ENCODE measurements at places on chromosomes 1 and 21.

- DNase-seq = no peak
Observed at GRCh38 chr1:117147856-117148588, 26.5 kb upstream of the TRIM45 start.

GRCh38 chr1:207240325-207241101 is 81.0 kb upstream of the CD55 start:
- DNase-seq = no peak

GRCh38 chr1:2349806-2350205 is 41.5 kb downstream of the MORN1 start:
- no peak for DNase-seq

GRCh38 chr1:8701794-8702471 is 115.5 kb downstream of the RERE start:
- no peak for DNase-seq

- no peak for DNase-seq
Observed at GRCh38 chr1:176643536-176643935, 180.6 kb downstream of the PAPPA2 start.

DNA sequence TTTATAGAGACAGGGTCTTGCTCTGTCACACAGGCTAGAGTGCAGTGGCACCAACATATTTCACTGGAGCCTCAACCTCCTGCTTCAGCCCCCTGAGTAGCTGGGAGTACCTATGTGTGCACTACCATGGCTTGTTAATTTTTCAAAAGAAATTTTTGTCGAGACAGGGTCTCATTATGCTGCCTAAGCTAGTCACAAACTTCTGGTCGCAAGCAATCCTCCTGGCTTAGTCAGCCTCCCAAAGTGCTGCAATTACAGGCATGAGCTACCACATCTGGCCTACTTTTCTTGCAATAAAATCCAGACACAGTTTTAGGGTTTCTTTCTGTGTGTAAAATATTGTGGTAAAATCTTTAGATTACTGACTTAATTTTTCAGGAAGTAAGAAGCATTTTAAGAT is 27.9 kb upstream of the NTPCR start:
- DNase-seq = peak; percentile 30

DNA sequence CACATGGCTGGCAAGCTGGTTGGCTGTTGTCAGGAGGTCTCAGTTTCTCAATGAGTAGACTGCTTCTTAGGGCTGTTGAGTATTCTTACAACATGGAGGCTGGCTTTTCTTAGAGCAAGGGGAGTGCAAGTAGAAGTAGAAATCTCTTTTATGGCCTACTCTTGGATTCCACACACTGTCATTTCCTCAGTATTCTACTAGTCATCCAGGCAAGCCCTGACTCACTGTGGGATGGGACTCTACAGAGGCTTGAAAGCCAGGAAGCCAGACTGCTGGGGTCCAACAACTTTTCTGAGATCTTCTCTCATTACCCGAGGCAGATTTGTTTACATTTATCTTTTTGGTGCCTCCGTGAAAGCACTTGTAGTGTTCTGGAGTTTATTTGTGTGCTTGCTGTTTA is 196.2 kb upstream of the APP start:
- no peak for DNase-seq

- no peak for DNase-seq
Observed at GRCh38 chr1:28640766-28641165, 2.1 kb downstream of the TAF12 start.

DNA sequence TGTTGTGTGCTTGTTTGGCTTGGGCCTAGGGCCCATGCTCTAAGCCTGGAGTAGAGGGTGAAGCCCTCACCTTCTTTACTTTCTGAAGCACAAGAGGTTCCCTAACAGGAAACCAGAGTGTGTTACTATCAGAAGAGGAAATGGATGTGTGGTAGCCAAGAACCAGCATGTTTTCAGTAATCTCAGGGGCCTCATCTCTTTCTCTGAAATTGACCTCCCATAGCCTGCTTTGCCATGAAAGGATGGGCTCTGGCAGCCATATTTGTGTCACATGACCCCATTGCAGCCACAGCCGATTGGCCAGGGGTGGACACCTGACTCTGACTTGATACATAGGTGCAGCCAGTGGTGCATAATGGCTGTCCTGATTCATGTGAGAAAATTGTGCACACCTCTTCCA is 18.6 kb downstream of the A3GALT2 start:
- DNase-seq = no peak

- DNase-seq = no peak
Observed at GRCh38 chr1:46969014-46969619, 27.8 kb upstream of the CYP4A11 start.

- no peak for DNase-seq
Observed at GRCh38 chr21:37829447-37829846, 86.8 kb downstream of the KCNJ6 start.

DNA sequence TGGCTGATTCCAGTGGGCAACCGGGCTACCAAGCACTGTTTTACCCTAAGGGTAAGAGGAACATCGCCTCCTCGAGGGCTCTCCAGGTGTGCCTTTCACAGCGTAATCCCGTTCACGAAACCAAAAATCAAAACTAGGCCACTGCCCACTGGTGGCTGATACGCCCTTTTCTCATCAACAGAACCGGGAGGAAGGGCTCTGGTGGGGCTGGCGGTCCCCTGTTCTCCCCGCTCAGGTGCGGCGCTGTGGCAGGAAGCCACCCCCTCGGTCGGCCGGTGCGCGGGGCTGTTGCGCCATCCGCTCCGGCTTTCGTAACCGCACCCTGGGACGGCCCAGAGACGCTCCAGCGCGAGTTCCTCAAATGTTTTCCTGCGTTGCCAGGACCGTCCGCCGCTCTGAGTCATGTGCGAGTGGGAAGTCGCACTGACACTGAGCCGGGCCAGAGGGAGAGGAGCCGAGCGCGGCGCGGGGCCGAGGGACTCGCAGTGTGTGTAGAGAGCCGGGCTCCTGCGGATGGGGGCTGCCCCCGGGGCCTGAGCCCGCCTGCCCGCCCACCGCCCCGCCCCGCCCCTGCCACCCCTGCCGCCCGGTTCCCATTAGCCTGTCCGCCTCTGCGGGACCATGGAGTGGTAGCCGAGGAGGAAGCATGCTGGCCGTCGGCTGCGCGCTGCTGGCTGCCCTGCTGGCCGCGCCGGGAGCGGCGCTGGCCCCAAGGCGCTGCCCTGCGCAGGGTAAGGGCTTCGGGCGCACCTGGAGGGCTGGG is at the start of gene IL6R:
IL6R (plus strand) TSS at position 360 of the 763 bp plus-strand sequence; CDS start at position 647, 287 bp downstream.
- peak; percentile 70 for DNase-seq

DNA sequence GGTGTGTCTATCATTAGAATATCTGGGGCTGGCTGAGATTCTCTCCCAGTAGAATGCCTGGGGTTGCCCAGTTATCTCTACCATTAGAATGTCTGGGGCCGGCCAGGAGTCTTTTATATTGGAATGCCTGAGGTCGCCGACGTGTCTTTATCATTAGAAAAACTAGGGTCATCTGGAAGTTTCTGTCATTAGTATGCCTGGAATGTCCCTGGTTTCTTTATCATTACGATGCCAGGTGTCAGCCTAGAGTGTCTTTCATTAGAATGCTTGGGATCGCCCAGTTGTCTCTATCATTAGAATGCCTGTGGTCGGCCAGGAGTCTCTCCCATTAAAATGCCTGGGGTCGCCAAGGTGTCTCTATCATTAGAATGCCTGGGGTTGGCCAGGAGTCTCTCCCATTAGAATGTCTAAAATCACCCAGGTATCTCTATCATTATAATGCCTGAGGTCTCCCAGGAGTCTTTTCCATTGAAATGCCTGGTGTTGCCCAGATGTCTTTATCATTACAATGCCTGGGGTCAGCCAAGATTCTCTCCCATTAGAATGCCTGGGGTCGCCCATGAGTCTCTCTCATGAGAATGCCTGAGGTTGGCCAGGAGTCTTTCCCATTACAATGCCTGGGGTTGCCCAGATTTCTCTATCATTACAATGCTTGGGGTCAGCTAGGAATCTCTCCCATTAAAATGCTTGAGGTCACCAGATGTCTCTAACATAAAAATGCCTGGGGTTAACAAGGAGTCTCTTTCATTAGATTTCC is 53.2 kb downstream of the RNF187 start:
- DNase-seq = no peak

GRCh38 chr1:168421399-168422004 is 122.3 kb downstream of the XCL2 start:
- DNase-seq = no peak

GRCh38 chr1:96360036-96360795 is 361.4 kb upstream of the PTBP2 start:
- no peak for DNase-seq

DNA sequence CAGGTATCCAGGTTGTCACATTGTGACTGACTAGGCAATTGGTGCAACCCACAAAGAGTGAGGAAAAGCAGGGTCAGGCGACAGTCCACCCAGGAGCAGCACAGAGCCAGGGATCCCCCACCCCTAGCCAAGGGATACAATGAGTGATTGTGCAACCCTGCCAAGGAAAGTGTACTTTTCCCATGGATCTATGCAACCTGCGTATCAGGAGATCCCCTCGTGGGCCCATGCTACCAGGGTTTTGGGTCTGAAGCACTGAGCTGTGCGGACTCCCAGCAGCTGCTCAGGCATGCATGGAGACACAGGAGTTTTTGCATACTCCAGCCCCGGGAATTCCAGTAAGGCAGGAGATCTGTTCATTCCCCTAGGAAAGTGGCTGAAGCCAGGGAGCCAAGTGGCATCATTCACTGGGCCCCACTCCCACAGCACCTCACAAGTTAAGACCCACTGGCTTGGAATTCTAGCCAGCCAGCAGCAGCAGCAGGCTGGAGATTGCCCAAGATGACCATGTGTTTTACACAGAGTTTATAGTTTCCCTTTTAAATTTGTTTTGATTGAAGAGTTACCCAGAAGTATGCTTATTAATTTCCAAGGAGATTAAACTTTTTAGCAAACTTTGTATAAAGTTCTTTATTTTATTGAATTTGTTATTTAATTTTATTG is 136.0 kb downstream of the LTN1 start:
- DNase-seq = no peak

DNA sequence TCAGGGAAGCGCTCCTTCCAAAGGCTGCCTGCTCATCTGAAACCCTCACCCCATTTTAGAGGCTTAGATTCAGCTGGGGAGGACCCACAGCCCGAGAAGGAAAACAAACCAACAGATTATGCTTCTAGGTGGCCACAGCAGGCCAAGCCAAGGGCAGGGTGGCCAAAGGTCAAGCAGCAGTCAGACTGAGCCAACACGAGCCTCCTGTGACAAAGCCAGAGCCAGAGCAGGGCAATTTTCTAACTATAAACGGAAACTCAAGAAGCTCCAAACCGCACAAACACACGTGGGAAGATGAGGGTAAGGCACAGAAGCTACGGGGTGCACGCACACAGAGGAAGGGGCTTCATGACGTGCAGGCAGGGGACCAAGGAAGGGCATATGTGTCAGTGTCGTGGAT is 64.1 kb downstream of the PLEKHA6 start:
- DNase-seq = no peak

- DNase-seq = no peak
Observed at GRCh38 chr1:113901191-113901590, 3.4 kb downstream of the AP4B1 start.

GRCh38 chr1:202016022-202016810 is 5.8 kb downstream of the ELF3 start:
- peak; percentile 55 for DNase-seq

DNA sequence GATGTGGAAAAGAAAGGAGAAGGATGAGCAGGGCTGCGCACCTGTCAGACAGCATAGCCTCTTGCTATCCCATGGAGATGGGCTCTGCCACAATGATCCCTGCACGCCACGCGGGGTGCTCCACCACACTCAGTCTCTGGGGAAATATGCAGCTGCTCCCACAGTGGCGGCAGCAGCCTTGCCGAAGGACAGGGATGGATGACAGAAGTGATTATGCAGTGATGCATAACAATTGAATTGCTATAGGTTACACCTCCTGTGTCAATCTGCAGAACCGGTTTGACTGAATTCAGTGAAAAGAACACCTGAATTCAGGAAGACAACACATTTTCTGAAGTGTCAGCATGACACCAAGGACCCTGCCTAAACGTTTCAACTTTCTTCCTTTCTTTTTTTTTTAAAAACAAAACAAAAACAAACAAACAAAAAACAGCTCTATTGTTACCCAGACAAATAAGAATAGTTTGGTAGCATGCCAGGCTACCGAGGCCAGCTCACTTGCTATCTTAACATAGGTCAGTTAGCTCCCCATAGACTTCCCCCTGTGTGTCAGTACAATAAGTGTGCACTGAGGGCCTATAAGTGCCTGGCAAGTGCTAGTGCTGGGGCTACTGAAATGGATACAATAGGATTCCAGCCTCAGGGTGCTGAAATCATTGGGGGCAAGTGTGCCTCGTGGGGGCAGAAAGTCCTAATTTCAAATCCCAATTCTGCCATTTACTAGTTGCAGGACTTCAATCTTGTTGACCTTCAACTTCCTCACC is 127.6 kb upstream of the LMO4 start:
- no peak for DNase-seq

GRCh38 chr1:24257373-24257772 is 61.8 kb upstream of the GRHL3 start:
- DNase-seq = no peak

DNA sequence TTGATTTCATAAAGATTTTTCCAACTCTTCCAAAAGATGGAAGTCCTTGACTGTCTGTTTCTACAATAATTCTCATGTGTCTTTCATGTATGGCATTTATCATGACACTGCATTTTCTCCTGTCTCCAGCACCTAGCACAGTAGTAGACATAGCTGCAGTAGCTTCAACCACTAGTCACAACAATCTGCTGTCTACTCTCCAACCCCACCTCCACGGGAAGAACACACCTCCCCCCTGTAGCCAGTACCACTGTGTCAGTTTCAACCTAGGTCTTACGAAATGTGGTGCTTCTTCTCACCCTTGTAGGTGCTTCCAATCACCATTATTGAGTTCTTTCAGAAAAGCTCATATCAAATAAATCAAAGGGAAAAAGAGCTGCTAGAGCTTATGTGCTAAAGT is 425.1 kb upstream of the ADAMTS5 start:
- no peak for DNase-seq

DNA sequence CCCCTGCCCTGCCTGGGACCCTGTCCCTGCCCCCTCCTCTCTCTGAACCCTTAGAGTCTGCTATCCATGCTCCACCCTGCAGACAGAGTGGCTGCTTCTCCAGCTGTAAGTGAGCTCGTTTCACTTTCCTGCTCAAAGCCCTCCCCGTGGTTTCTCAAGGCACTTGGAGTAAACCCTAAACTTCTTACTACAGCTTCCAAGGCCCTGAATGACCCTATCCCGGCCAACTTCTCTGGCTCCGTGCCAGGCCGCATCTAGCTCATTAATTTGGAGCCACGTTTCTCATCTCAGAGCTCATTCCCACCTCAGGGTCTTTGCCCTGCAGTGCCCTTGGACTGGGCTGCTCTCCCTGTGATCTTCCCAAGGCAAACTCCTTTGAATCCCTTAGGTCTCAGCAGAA is 235.1 kb upstream of the RUNX1 start:
- no peak for DNase-seq

- DNase-seq = no peak
Observed at GRCh38 chr1:195898924-195899323, 709.3 kb downstream of the KCNT2 start.
